GM12865 (cell line): ENCODE measurements at places on chromosomes 4 and X.
A peak's percentile ranks its signal among the peaks of the same experiment; 100 is the strongest.

- DNase-seq, result no peak
These were observed 105.2 kb upstream of the LRPAP1 start for GRCh38 chr4:3637326-3638016.

DNA sequence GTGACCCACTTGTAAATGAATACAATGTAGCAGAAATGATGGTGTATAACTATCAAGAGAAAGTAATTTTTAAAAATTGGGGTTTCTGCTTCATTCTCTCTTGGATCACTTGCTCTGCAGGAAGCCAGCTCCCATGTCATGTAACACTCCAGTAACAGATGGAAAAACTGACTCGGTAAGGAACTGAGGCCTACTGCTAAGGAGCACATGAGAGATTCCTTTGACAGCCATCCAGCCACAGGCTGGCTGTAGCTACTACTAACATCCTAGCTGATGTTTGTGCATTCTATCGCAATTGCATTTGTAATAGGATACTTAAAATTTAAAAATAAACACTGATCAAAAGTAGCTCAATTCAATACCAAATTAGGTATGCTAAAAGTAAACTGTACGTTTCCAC is 102.3 kb upstream of the MAB21L2 start:
- DNase-seq, result no peak

- DNase-seq, result no peak
These were observed 9.1 kb downstream of the LNX1 start for GRCh38 chr4:53582194-53582593.

- no peak for DNase-seq
These were observed 150.9 kb downstream of the SLC10A7 start for GRCh38 chr4:146370841-146371240.

DNA sequence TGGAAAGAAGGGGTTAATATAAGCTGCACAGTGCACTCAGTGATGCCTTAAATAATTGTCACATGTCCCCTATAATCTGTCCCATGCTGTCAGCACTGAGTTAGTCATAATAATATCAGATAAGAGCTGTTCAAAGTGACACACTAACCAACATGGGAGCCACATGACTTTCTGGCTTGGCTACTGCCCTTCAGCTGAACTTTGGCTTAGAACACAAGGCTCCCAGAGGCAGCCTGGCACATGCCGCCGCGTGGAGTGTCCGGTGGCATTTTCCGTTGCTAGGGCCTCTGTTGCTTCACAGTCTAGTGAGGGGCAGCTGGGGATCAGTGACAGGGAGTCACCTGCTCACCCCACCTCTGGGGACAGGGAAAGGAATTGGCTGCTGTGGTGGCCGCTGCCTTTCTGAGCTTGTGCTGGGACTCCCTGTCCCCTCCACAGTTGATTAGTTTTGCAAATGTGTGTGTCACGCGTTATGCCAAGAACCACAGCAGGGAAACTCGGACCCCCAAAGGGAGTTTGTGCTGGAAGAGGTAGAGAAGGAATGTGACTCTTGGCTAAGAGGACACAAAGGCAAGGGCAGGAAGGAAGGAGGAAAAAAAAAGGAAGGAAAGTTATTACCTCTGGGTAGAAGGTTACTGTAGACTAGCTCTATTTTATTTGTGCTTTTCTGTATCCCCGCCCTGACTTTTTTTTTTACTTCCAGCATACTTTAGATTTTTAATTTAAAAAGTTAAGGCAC is 41.1 kb upstream of the PPARGC1A start:
- DNase-seq, result no peak

DNA sequence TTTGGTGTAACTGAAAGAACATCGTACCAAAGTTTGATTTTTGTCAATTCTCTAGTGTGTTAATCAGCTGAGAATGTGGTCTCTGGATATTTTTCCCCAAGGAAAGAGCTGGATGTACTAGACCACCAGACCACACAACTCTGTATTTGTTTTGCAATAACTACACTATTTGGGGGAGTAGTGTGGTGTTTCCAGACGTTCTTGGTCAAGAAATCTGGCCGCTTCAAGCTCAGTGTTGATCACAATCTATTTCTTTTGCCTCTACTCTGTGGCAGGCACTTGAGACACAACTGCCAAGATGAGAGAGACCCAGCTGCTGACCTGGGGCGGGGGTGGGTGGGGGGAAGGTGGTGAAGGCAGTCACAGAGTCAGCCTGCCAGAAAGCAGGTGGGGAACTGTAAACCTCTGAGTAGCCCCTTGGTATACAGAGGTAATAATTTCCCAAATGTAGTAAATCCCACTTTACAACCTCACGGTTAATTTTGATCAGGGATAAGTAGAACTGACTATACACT is 30.6 kb downstream of the PTTG2 start:
- no peak for DNase-seq

DNA sequence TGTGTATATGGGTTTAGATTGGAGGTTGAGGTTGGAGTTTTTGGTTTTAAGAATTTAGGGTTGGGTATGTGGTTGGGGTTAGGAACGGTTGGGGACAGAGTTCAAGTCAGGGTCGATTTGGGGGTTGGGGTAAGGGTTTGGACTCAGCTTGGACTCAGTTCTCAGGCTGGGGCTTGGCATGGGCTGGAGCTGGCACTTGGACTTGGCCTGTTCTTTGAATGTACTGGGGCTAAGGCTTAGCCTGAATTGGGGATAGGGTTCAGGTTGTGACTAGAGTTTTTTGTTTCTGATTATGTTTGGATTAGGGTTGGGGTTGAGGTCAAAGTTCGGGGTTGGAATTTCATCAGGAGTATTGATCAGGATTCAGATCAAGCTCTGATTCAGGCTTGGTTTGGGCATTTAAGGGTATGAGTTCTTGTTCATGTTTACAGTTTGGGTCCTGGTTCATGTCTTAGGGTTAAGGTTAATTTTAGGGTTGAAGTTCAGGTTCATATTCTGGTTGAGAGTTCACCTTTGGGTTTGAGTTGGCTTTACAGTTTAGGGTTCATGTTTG is 46.2 kb upstream of the IL9R start:
- no peak for DNase-seq

- DNase-seq, result no peak
These were observed 4.4 kb downstream of the SEPTIN11 start for GRCh38 chr4:76953956-76954355.

DNA sequence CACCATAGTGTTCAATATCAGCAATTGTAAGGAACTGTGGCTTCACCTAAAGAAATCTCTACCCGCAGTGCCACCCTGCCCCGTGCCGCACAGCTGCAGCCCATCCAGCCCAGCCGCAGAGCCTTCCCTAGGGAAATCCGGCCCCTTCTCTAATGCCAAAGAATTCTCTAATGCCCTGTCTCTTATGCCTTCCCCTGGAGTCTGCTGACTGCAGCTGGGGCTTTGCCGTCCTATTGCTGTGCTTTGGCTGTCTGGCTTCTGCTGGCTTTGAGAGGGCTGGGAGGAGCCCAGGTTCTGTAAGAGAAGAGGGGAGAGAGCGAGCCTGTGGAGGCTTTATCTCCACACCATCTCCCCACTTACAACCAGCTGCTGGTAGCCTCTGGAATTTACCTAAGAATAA is 85.9 kb upstream of the HELT start:
- no peak for DNase-seq

- no peak for DNase-seq
These were observed 127.2 kb downstream of the FNIP2 start for GRCh38 chr4:158895797-158896576.

GRCh38 chrX:69179380-69179911 is 14.2 kb upstream of the PJA1 start:
- no peak for DNase-seq

DNA sequence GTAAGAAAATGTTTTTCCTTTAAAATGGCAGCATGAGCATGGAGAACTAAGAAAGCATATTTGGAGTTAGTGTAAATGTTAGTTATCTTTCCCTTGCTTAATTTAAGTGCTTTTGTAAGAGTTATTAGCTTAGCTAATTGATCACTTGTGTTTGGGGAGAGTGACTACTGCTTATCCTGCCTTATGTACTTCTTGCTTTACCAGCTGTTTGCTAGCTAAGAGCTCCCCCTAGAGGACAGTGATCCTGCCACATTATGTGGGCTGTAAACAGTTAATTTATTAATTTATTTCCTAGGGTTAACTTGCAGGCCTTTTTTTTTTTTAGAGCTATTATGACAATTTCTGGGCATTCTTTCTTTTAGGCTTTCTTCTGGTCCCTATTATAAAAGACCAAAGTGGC is 435.8 kb downstream of the MAGEB5 start:
- peak; percentile 9 for DNase-seq
